ENCODE measurements at places on chromosomes 3 and 15.

- DNase-seq, result no peak
Observed at GRCh38 chr15:42021593-42021992, 751 bp upstream of the PLA2G4E start.

GRCh38 chr3:187377842-187378241 lies 9.7 kb downstream of the RTP4 start:
- DNase-seq, result no peak

GRCh38 chr3:110741891-110742290 lies 329.7 kb upstream of the NECTIN3 start:
- no peak for DNase-seq

GRCh38 chr3:11172096-11172690 lies 17.9 kb downstream of the HRH1 start:
- DNase-seq, result no peak

- DNase-seq, result no peak
Observed at GRCh38 chr15:78454992-78455391, 17.0 kb downstream of the IREB2 start.

DNA sequence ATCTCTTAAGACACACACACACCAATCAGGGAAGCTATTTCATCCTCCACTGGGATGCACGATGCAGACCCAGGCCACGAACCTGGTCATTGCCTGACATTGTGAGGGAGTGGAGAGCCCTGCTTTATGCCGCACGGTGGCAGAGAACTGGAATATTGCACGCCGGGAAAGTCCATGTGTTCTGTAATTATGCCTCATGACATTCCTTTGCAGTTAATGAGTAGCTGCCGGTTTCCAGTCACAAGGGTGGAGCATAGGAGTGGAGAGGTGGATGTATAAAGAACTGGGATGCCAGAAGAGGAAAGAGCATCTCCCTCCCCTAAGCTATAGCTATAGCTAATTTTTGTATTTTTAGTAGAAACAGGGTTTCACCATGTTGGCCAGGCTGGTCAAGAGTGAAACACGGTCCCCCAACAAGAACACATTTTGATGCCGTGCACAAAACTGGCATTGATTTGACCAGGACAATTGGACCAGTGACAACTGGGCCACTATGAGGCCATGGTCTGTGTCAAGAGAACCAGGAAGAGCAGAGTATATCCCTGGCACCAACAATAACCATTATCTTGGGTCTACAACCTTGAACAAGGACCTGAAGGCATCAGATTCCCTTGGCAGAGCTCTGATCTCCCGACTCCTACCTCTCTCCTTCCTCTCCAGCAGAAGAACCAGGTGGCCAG lies 51.4 kb downstream of the SH3BP5 start:
- no peak for DNase-seq

- DNase-seq, result peak; percentile 73
Observed at GRCh38 chr3:37855363-37855970, 6.2 kb upstream of the CTDSPL start.

DNA sequence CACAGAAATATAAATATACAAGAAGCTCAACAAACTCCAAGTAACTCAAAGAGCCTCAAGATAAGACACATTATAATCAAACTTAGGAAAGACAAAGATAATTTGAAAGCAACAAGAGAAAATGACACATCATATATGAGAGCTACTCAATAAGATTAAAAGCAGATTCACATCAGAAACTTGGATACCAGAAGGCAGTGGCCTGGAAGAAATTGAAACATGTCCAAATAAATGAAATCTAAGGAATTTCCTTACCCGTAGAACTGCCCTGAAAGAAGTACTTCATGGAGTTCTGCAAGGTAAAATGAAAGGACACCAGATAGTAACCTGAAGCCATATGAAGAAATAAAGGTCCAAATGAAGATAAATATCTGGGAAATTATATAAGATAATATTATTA lies 113.9 kb downstream of the LSAMP start:
- DNase-seq, result no peak

All from AG08395 (cell line).